Stimulated activated CD4-positive, alpha-beta T cell treated with anti-CD3 and anti-CD28 coated beads, TNF-alpha, amount 100 ng/mL, for 1 hour (primary cell): ENCODE measurements at places on chromosomes 3 and 15.

GRCh38 chr15:90829942-90830440 lies 38.4 kb upstream of the FURIN start:
- DNase-seq: no peak

DNA sequence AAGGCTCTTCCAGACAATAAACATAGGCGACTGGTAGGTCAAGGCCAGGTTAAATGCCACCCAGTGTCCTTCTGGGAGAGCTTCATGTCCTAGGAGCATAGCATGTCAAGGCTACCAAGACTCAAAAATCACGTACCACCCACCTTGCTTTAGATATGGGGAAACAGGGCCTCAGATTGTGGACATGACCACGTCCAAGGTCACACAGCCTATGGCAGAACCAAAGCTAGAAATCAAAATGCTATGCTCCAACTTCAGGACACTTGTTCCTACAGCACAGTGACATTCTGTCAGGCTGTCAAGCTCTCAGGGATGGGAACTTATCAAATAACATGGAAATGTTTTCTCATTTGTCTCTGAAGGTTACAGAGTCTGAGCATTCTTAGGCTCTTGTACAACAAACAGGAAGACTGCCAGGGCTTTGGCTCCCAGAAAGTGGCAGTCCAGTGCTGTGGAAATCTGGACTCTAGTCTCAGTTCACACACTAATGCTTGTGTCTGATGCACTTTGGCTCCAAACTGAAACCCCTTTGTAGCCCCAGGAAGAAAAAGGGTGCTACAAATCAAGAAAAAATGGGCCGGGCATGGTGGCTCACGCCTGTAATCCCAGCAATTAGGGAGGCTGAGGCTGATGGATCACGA lies 170.4 kb upstream of the LPP start:
- no peak for DNase-seq

- no peak for DNase-seq
Measured at GRCh38 chr3:105013657-105014056, 353.1 kb upstream of the ALCAM start.

- no peak for DNase-seq
Measured at GRCh38 chr3:193782276-193782647, 189.3 kb downstream of the OPA1 start.

- DNase-seq: no peak
Measured at GRCh38 chr3:48748754-48749153, 31.7 kb upstream of the IP6K2 start.

GRCh38 chr15:35777061-35777460 lies 231.1 kb upstream of the DPH6 start:
- no peak for DNase-seq

DNA sequence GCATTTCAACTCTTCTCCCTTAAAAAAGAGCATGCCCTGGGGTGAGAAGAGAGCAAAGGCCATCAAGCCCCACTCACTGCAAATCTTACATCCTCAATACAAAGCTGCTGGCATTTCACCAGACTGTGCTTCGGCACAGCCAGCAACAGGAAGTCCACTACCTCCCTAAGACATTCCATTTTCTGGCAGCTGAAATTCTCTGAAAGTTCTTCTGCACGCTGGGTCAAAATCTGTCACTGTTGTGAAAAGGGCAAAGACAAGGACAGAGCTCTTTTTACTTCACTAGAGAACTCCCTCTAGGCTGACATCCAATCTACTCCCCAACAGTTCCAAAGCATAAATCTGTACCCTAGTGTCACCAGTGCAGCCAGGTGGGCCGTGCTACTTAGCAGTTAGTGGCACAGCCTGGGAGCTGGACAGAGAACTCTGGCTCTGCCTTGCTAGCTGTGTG lies 6.3 kb downstream of the MTMR10 start:
- no peak for DNase-seq

GRCh38 chr3:66014056-66014455 lies 24.7 kb downstream of the MAGI1 start:
- no peak for DNase-seq

- DNase-seq: no peak
Measured at GRCh38 chr3:156323466-156323865, 203.1 kb downstream of the KCNAB1 start.

GRCh38 chr15:96349857-96350720 lies 19.6 kb downstream of the NR2F2 start:
- DNase-seq: no peak
